ENCODE measurements at places on chromosomes 6 and 20.

DNA sequence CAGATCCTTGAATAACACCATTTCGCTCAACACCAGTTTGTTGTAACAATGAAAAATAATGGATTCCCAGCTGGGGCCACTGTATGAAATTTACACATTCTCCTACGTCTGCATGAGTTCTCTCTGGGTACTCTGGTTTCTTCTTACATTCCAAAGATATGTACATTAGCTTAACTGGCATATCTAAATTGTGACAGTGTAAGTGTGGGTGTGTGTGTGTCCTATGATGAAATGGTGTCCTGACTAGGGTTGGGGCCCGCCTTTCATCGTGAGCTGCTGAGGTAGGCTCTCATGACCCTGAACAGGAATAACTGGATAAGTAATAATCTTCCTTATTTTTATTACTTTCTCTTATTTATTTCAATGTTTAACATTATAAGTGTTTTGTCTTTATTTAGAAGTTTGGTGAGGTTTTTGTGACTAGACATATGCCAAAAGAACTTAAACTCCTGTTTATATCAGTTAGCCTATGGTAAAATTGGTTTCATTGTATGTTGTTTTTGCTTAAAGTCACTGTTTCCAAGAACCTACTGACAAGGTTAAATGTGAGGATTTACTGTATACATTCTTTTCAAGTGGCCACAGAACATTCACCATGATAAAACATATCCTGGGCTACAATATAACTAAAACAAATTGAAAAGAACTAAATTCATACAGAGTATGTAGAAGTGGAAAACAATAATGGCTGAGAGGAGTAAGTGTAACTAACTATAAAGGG, 42.4 kb downstream of the RBL1 start:
- no peak for DNase-seq

- no peak for DNase-seq
Observed at GRCh38 chr6:169216830-169217229, 36.8 kb downstream of the THBS2 start.

DNA sequence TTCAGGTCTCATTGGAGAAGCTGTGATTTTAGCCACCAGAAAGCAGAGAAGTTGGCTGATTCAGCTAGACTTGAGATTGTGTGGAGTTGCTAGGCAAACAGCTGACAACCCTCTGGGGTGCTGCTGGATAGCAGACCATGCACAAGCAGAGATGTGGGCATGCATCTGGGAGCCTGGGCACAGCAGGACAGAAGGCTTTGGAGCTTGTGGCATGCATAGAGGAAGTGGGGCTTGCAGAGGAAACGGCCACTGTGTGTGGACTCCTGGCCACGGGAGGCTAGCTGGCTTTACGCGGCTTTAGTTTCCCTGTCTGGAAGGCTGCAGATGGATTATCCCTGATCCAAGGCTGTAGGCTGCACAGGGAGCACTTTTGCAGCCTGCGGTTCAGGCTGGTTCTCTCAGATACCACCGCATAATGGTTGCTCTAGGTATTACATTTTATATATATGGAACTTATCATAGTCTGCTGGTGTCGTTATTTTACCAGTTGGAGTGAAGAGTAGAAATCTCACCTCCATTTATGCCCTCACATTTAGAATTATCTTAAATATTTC, 10.4 kb downstream of the ZNF831 start:
- no peak for DNase-seq

DNA sequence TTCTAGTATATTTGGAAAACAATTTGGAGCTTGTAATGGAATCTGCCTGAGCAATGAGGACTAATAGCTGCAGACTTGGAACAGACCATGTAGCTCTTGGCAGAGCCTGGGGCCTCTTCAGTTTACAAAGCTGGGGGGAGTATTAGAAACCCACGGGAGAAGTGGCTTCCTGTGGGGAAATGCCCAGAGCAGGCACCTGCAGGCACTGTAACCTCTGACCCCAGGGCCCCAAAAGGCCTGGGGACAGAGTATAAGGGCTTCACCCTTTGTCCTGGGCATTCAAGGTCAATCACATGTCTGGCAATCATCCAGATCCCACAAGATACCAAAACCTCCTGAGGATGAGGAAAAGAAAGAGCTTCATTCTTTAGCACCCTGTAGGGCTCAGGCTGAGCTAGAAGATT, 19.4 kb downstream of the PKIG start:
- no peak for DNase-seq

- no peak for DNase-seq
Observed at GRCh38 chr20:48387675-48388074, 440.1 kb downstream of the PREX1 start.

DNA sequence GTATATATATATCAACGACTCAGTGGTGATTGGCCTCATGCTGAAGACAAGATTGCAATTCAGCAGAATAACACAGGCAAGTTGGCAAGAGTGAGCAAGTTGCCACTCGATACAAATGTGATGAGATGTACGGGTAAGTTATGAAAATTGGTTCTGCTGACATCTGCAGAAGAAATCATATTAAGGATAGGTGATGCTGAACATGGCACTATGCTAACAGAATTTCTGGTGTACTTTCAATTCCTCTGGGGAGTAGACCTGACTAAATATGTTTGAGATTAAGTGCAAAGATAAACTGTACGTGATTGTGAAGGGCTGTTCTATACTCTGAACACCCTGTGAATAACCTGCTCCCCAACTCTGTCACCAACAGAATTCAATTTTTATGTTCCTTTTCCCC, 758.2 kb downstream of the TBC1D32 start:
- DNase-seq = no peak

GRCh38 chr6:155710704-155711103, 255.1 kb upstream of the NOX3 start:
- no peak for DNase-seq

DNA sequence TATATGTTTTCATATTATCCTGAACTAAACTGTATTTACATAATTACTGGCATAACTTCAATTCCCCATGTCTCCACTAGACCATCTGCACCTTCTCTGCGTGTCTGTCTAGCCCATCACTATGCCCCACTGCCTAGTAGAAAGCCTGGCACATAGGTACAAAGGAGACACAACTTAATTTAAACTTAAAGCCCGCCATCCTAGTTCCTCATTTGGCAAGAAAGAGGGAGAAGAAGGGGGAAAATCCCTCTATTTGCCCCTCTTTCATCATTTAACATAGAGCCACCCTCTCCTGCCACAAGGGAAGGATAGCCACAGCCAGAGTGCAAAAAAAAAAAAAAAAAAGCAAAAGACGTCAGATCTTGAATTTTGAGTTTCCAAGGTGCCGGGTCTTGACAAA, 1.8 kb downstream of the PKIG start:
- DNase-seq = no peak

GRCh38 chr6:49430866-49431265, 32.2 kb downstream of the MMUT start:
- DNase-seq = no peak

Measured in activated naive CD4-positive, alpha-beta T cell (primary cell).